Thyroid gland (tissue), 4 donors: ENCODE measurements at places on chromosomes 7 and 10. TPM values are rescaled to one million over a fixed set of nuclear protein-coding genes. Genes with fewer than 3 reads are reported as not detected.

GRCh38 chr10:5732141-5732540 lies 47.5 kb downstream of the TASOR2 start:
- peaks cover 13% of the 10 kb centered on the region for H3K36me3 ChIP-seq
- H3K4me3 ChIP-seq, result no peak overlapping the region
- H3K4me1 ChIP-seq, result peaks cover 10% of the 10 kb centered on the region
- DNase-seq, result peak; percentile 39
- H3K27ac ChIP-seq, result peak overlapping the region; percentile 33

DNA sequence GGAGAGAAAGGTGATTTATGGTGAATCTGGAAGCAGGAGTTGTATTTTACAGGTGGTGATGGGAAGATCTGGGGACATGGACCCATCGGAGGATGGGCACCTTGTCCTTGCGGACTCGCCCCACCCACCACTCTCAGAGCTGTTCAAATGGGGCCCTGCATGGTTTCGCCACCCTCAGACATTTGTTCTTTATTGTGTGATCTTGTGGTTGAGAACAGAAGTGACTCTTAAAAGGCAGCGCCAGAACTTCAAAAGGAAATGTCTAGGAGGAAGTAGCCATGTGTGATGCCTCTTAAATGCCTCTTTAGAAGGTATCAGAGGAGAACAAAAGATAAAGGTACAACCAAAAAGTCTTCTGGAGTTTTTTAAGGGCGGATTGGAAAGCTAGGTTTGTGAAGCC lies 205.7 kb downstream of the KIAA1217 start:
- no peaks in the 10 kb centered on the region for H3K27me3 ChIP-seq
- peak; percentile 85 for DNase-seq

DNA sequence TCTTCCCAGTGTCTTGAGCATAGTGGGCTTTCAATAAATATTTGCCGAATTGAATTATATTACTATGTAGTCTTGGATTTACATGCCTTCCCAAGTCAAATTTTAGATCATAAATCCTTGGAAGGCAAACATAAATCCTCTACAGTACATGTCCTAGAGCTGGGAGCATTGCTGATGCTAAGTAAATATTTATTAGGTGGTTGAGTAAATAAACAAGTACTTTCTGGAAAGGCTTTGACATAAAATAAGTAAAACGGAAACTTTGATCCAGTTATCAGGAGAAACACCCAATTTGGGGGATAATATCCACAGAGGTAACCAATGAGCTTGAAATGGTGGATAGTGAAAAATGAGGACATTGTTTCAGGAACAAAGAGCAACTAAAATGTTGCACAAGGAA lies 162.8 kb upstream of the SVIL start:
- no peak overlapping the region for H3K4me3 ChIP-seq
- H3K36me3 ChIP-seq, result no peaks in the 10 kb centered on the region
- no peak overlapping the region for H3K27ac ChIP-seq
- H3K4me1 ChIP-seq, result peaks cover 30% of the 10 kb centered on the region
- H3K27me3 ChIP-seq, result no peaks in the 10 kb centered on the region

DNA sequence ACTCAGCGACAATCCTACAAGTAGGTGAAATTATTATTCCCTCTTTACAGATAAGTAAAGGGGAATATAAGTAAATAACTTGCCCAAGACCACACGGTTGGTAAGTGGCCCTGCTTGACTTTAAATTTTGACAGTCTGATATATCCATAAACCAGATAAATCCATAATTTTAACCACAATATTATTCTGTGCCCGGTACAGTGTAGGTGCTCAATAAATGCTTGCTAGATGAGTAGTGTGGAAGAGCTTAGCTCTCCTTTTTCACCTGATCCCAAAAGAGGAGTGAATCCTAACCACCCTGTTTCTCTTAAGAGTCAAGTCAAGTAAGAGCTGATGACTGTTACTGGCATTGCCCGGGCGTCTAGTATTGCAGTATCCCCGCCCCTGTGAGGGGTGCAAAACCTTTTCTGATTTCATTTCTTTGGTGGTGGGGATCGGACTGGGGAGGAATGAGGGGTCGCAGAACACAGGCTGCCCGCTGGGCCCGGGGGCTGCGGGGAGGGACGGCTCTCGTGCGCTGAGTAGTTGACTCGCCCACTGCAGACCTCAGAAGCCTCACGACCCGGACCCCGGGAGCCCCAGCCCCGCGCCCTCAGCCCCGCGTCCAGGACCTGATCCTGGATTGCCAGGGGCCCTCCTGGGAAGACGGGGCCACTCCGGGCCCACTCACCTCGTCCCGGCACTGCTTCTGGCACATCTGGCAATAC lies 490 bp downstream of the KIN start:
- DNase-seq, result no peak
- no peaks in the 10 kb centered on the region for H3K27me3 ChIP-seq
- no peaks in the 10 kb centered on the region for H3K36me3 ChIP-seq
- H3K4me1 ChIP-seq, result peaks cover 27% of the 10 kb centered on the region

GRCh38 chr10:44880090-44880715 lies 30.9 kb upstream of the TMEM72 start:
- DNase-seq, result no peak
- H3K4me1 ChIP-seq, result peaks cover 20% of the 10 kb centered on the region
- H3K36me3 ChIP-seq, result no peaks in the 10 kb centered on the region
- no peak overlapping the region for H3K27ac ChIP-seq
- no peaks in the 10 kb centered on the region for H3K27me3 ChIP-seq

DNA sequence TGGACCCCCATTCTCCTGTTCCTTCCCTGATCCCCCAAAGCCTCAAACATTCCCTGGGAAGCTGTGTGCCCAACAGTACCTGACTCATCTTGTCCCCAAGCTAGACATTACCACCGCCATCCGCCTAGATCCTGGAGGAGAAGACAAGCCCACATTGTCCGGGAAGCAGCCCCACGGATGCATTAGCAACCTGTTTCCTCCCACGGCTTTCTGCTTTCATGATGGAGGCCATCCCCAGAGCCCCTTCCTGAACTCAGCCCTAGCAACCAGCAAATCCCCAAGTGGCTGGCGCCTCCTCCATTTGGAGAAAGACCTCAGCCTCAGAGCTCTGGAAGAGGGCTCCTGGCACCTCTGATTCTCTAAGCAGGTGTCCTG lies 2.3 kb upstream of the SLC29A3 start:
- H3K4me3 ChIP-seq, result no peak overlapping the region
- peak overlapping the region; percentile 57 for H3K27ac ChIP-seq
- peaks cover 16% of the 10 kb centered on the region for H3K4me1 ChIP-seq
- H3K27me3 ChIP-seq, result no peaks in the 10 kb centered on the region
- no peaks in the 10 kb centered on the region for H3K36me3 ChIP-seq
- DNase-seq, result no peak

GRCh38 chr10:31315453-31315852 lies 3.6 kb upstream of the ZEB1 start:
- H3K4me3 ChIP-seq, result no peak overlapping the region
- no peak for DNase-seq
- no peaks in the 10 kb centered on the region for H3K4me1 ChIP-seq
- no peaks in the 10 kb centered on the region for H3K27me3 ChIP-seq
- H3K36me3 ChIP-seq, result no peaks in the 10 kb centered on the region
- H3K27ac ChIP-seq, result no peak overlapping the region

- DNase-seq, result no peak
- H3K27me3 ChIP-seq, result no peaks in the 10 kb centered on the region
- H3K27ac ChIP-seq, result no peak overlapping the region
- no peaks in the 10 kb centered on the region for H3K36me3 ChIP-seq
Measured at GRCh38 chr7:4210821-4211220, 471.3 kb upstream of the FOXK1 start.

DNA sequence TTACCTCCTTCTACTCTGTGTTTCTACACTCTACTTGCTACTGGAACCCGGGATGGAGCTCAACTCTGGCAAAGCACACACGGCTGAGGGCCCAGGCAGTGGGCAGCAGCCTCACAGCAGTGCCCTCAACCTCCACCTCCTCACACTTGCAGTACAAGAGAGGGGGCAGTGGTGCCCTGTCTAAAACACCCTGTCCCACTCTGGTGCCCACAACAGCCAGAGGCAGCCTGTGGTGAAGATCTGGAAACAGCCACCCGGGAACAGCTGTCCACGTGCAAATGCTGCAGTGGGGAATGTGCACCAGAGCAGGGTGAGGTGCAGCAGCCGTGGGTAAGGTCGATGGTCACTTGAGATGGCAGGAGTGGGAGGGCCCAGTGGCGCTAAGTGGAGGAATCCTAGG lies 13.7 kb downstream of the MAT1A start:
- H3K27me3 ChIP-seq, result no peaks in the 10 kb centered on the region
- no peak overlapping the region for H3K27ac ChIP-seq
- H3K36me3 ChIP-seq, result no peaks in the 10 kb centered on the region
- no peak for DNase-seq

- H3K27me3 ChIP-seq, result no peaks in the 10 kb centered on the region
- no peak for DNase-seq
- no peaks in the 10 kb centered on the region for H3K4me1 ChIP-seq
- H3K27ac ChIP-seq, result no peak overlapping the region
- H3K4me3 ChIP-seq, result no peak overlapping the region
Measured at GRCh38 chr7:139043823-139044812, 8.3 kb upstream of the ZC3HAV1L start.

GRCh38 chr10:60760711-60761210 lies 17.5 kb upstream of the CDK1 start:
- DNase-seq, result no peak
- no peaks in the 10 kb centered on the region for H3K36me3 ChIP-seq
- no peak overlapping the region for H3K4me3 ChIP-seq
- no peaks in the 10 kb centered on the region for H3K27me3 ChIP-seq

DNA sequence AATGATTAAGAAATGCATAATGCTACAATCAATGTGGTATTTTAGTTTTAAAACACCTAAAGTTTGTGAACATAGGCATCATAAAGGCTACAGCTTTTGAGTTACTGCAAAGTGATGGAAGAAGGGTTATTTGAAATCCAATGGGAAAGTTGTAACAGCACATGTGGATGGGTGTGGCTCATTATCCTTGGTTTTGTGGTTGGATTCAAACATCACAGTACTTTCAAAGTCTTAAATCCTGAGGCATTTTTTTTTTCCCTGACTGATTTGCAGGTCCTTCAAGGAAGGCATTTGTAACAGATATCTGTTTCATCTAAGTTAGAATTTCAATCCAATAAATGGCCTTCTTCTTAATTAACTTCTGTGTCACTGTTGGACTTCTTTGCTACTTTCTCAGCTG lies 9.8 kb upstream of the SHTN1 start:
- no peak overlapping the region for H3K27ac ChIP-seq
- no peaks in the 10 kb centered on the region for H3K36me3 ChIP-seq
- H3K27me3 ChIP-seq, result no peaks in the 10 kb centered on the region
- no peak overlapping the region for H3K4me3 ChIP-seq

DNA sequence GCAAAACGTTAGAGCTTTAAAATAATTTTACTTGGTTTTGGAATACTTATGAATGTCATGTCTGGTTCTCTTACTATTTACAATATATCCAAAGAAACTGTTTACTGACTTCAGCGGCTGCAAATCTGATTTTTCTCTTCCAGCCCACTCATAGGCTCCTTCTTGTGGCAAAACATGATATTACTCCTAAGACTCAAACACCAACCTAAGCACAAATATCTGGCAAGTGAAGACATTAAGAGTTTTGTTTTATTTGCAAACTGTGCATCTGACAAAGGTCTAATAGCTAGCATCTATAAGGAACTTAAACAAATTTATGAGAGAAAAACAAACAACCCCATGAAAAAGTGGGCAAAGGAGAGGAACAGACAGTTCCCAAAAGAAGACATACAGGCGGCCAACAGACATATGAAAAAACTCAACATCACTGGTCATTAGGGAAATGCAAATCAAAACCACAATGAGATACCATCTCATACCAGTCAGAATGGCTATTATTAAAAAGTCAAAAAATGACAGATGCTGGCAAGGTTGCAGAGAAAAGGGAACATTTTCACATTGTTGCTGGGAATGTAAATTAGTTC lies 20.3 kb upstream of the GJC3 start:
- H3K27me3 ChIP-seq, result no peaks in the 10 kb centered on the region
- H3K36me3 ChIP-seq, result no peaks in the 10 kb centered on the region
- no peak overlapping the region for H3K4me3 ChIP-seq
- no peak overlapping the region for H3K27ac ChIP-seq
- H3K4me1 ChIP-seq, result no peaks in the 10 kb centered on the region

- DNase-seq, result no peak
- H3K27ac ChIP-seq, result no peak overlapping the region
- H3K4me3 ChIP-seq, result no peak overlapping the region
- H3K4me1 ChIP-seq, result no peaks in the 10 kb centered on the region
- no peaks in the 10 kb centered on the region for H3K27me3 ChIP-seq
Measured at GRCh38 chr7:121046893-121047468, 58.5 kb downstream of the CPED1 start.

DNA sequence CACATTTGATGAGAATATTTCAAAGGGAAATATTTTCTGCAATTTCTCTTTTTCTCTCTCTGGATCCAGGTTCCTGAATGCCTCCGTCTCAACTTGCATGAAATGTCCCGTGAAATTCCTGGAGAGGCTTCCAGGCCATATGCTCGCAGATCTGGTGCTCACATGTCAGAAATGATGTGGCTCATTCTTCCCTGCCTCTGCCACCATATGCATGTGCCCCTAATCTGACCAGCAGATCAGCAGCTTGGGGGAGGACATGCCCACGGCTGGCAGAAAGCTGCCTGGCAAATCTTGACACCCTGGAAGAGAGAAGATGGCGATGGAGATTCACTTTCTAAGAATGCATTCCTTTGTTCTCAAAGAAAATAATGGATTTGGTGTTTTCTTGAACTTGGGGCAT lies 490.7 kb downstream of the RPS24 start:
- H3K4me3 ChIP-seq, result no peak overlapping the region
- no peaks in the 10 kb centered on the region for H3K4me1 ChIP-seq
- no peaks in the 10 kb centered on the region for H3K36me3 ChIP-seq
- H3K27me3 ChIP-seq, result no peaks in the 10 kb centered on the region
- DNase-seq, result no peak

- H3K27ac ChIP-seq, result no peak overlapping the region
- DNase-seq, result no peak
- no peaks in the 10 kb centered on the region for H3K36me3 ChIP-seq
- H3K4me3 ChIP-seq, result no peak overlapping the region
Measured at GRCh38 chr10:46534828-46535524, 21.5 kb downstream of the GPRIN2 start.

- H3K4me3 ChIP-seq, result no peak overlapping the region
- H3K27me3 ChIP-seq, result no peaks in the 10 kb centered on the region
- no peaks in the 10 kb centered on the region for H3K4me1 ChIP-seq
- no peaks in the 10 kb centered on the region for H3K36me3 ChIP-seq
Measured at GRCh38 chr10:63346015-63346441, 119.7 kb downstream of the JMJD1C start.

DNA sequence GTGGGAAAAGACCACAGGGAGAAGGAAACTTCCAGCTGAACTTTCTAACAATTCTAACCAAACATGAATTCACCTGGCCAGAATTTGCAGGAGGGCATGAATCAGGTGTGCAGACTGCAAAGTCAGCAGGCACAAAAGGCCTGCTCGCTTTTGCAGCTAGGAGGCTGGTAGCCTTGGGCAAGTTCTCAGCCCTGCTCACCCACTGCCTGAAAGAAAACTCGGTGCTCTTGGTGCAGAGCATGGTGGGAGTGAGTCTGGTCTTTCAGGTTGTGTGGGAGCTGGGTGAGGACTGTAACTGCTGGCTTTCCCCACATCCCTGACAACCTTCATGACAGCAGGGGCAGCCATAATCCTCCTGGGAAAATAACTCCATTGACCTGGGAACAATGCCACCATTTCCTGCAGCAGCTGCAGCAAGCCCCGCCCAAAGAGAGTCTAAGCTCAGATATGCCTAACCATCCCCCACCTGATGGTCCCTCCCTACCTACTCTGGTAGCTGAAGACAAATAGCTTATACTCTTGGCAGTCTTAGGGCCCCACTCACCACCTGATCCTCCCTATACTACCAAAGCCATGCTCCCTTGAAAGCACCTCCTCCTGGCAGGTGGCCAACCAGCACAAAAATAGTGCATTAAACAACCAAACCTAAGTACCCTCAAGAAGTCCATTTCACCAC lies 31.6 kb downstream of the ZNF117 start:
- H3K27me3 ChIP-seq, result no peaks in the 10 kb centered on the region
- no peaks in the 10 kb centered on the region for H3K36me3 ChIP-seq
- DNase-seq, result no peak
- H3K27ac ChIP-seq, result no peak overlapping the region

The SLC25A13 gene
- 31.6 TPM for total RNA-seq

The BBIP1 gene
- 37.1 TPM for total RNA-seq
